Type B pancreatic cell (in vitro differentiated cells): ENCODE measurements at places on chromosomes 6 and 20. TPM values are rescaled to one million over a fixed set of nuclear protein-coding genes. Genes with fewer than 3 reads are reported as not detected.

BACH2 gene
- total RNA-seq: 8.5 and 33.5 TPM in 2 replicates

SLC17A2 gene
- total RNA-seq: 0.21 TPM in 1 of 2 replicates, not detected in the other

POLR3F gene
- 8.5 and 10.7 TPM in 2 replicates for total RNA-seq

GRCh38 chr6:157647261-157647915, 175.7 kb upstream of the SNX9 start:
- no peak overlapping the region for H3K4me3 ChIP-seq
- no peaks in the 10 kb centered on the region for H3K27me3 ChIP-seq
- no peak for DNase-seq
- peaks cover 12% of the 10 kb centered on the region for H3K4me1 ChIP-seq
- no peak overlapping the region for H3K27ac ChIP-seq

- H3K36me3 ChIP-seq: no peaks in the 10 kb centered on the region
- no peak overlapping the region for H3K4me3 ChIP-seq
- DNase-seq: no peak
- peaks cover 15% of the 10 kb centered on the region for H3K4me1 ChIP-seq
These were observed 24.9 kb downstream of the SAYSD1 start for GRCh38 chr6:39090036-39090435.

- H3K4me1 ChIP-seq: peaks cover 3% of the 10 kb centered on the region
- H3K36me3 ChIP-seq: no peaks in the 10 kb centered on the region
- no peak overlapping the region for H3K27ac ChIP-seq
- no peak for DNase-seq
- H3K27me3 ChIP-seq: no peaks in the 10 kb centered on the region
- no peak overlapping the region for H3K4me3 ChIP-seq
These were observed 198.4 kb upstream of the TENT5A start for GRCh38 chr6:81950877-81951276.

DNA sequence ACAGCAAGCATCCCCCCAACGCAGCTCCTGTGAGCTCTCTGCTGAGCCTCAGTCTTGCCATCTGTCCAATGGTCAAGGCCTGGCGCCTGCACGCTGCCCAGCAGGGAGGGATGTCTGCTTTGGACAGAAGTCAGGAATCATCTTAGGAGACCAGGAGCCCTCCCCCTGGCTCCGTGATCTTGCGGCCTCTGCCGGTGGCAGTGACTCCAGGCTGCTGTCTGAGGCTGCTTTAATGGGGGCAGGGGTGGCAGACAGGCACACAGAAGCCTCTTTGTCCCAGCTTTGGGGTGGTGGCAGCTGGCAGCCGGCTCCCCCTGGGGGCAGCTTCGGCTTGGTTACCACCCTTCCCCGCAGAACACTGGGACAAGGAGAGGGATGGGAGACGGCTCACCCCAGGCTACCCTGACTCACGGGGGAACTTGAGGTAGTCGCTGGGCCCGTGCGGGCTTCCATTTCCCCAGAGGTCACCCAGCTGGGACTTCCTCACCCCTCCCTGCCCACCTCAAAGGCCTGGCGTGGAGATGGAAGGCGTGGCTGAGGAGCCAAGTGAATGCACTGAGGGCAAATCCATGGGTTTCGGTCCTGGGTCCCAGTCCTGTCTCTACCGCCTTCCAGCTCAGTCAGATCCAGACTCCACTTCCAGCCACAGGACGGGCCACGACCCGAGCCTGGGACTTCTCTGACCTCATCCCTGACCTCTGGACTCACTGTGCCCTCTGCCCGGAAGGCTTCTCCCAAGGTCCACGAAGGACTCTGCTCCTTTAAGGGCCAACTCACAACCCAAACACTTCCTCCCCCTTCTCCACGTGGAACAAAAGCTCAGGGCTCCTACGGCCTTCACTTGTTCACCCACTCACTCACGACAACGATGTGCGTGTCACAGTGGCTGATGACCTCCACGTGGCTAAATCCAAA, 14.8 kb downstream of the PEDS1 start:
- peaks cover 16% of the 10 kb centered on the region for H3K4me1 ChIP-seq
- H3K4me3 ChIP-seq: no peak overlapping the region
- no peak overlapping the region for H3K27ac ChIP-seq
- H3K27me3 ChIP-seq: no peaks in the 10 kb centered on the region
- DNase-seq: no peak

- no peak overlapping the region for H3K27ac ChIP-seq
- DNase-seq: no peak
- H3K36me3 ChIP-seq: no peaks in the 10 kb centered on the region
These were observed 57.9 kb upstream of the MLN start for GRCh38 chr6:33861722-33862121.

DNA sequence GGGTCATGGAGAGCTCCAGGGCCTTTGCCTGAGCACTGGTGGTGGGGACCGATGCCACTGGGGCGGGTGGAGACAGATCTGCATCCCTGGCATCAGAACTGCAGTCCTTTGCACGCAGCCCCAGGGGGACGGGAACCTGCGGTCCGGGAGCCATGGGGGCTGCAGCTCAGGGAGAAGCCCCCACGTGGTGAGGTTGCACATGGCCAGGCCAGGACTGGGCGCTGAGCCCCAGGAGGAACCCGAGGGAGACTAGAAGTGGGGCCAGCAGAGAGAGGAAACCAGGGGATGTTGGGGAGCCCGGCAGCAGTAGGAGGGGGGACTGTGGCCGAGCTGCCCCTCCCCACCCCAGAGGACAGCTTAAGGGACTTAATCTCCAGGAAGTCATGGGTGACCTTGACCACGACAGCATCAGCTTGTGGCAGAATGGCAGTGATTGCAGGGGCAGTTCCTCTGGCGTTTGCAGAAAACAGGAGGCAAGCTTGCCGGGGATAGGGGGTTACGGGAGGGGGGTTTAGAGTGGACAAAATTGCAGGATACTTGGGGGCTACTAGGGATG, 18.0 kb upstream of the LSM14B start:
- DNase-seq: no peak
- no peaks in the 10 kb centered on the region for H3K36me3 ChIP-seq
- no peaks in the 10 kb centered on the region for H3K4me1 ChIP-seq
- H3K27me3 ChIP-seq: peaks cover 13% of the 10 kb centered on the region

DNA sequence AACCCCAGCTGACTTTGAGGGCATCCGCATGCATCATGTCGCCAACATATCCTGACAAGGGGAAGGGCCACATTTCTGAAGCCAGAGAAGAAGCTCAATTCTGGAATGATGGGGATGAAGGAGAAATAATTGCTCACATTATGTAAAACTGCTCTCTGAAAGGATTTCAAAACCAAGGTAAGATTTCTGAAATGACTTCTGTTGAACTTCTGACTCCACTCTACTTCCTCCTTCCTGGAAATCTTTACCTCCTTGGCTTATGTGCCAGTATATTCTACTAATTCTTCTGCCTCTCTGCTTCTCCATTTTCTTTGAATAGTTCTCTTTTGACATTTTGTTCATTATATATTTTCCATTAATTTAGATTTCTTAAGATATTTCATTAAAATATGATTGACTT, 31.9 kb downstream of the HLA-DPB1 start:
- no peaks in the 10 kb centered on the region for H3K4me1 ChIP-seq
- no peak overlapping the region for H3K4me3 ChIP-seq
- H3K27me3 ChIP-seq: peaks cover 85% of the 10 kb centered on the region
- H3K36me3 ChIP-seq: no peaks in the 10 kb centered on the region
- H3K27ac ChIP-seq: no peak overlapping the region
